ENCODE measurements at places on chromosomes 3 and 15.

DNA sequence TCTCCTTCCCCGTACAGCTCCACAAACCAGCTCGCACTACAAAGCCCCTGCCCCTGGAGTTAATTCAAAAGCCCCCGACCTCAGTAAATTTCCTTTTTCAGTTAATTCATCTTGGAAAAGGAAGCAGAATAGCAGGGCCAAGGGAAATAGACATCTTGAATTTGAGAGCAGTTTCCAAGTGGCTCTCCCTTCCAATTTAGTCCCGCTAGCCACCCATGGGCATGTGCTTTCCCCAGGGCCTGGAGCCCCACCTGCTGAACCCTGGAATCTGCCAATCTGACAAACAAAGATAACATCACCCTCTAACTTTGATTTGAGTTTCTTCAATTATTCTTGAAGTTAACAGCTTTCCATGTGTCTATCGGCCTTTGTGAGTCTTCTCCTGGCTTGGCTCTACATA lies 31.7 kb downstream of the PRR20G start:
- DNase-seq, result no peak

GRCh38 chr3:112413722-112414121 lies 80.8 kb downstream of the CD200 start:
- no peak for DNase-seq

- no peak for DNase-seq
Measured at GRCh38 chr15:54962637-54963036, 234.1 kb downstream of the RSL24D1 start.

- no peak for DNase-seq
Measured at GRCh38 chr3:183898028-183898431, 13.3 kb upstream of the PARL start.

DNA sequence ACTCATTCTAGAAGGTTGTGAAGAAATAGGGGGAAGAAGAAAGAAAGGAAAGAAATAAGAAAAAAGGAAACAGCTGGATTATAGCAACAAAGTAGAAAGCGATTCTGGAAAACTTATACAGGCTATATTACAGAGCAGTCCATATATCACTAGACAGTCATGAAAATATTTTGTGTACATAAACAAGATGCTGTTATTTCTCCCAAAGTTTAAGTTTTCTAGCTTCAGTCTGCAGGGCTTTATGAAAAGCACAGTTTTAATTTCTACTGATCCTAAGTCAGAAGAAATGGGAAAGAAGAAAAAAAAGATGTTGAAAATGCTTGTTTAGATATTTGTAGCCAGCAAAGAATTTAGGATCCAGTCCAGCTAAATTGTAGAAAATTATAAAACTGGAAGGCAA lies 321.4 kb upstream of the NDN start:
- no peak for DNase-seq

DNA sequence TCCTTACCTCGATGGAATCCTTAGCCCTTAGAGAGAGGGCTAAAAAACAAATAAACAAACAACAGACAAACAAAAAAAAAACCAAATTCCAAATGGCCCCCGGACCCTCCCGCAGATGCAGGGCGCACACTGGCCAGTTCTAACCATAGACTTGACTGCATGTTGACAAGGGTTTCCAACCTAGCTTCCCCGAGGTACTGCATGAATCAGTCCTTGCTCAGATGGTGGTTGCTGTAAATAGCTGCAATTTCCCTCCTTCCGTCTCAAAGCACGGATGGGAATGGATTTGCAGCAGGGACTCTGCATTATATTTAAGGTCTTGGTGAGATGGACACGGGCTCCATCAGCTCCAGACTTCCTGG lies 162.8 kb downstream of the CD47 start:
- no peak for DNase-seq

DNA sequence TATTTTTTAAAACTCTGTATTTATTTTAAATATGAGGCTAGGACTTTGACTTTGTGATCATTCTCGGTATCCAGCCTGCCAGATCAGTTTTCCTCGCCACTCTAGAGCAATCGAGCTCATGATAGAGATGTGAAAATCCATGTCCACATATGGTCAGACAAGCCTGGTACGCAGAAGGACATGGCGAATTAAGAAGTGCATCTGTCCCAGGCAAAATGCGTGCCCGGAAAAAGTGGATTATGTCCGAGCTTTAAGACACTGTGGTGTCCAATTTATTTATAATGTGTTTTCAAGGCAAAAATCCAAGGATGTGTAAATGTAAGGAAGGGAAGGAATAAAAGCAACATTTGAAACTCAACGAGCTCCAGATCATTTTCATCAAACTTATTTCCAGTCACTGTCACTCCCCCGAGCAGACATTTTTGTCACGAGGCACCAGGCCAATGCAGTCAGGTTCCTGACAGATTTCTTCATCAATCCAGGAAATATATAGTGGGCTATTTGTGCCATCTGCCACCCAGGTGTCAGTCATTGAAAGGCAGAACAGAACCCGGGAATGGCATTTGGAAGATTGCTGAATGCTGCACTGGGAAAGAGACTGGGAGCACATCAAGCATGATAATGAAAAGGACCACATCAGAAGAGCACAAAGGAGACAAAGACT lies 825.7 kb downstream of the SQOR start:
- no peak for DNase-seq

- no peak for DNase-seq
Measured at GRCh38 chr3:64440498-64440897, 215.2 kb upstream of the PRICKLE2 start.

DNA sequence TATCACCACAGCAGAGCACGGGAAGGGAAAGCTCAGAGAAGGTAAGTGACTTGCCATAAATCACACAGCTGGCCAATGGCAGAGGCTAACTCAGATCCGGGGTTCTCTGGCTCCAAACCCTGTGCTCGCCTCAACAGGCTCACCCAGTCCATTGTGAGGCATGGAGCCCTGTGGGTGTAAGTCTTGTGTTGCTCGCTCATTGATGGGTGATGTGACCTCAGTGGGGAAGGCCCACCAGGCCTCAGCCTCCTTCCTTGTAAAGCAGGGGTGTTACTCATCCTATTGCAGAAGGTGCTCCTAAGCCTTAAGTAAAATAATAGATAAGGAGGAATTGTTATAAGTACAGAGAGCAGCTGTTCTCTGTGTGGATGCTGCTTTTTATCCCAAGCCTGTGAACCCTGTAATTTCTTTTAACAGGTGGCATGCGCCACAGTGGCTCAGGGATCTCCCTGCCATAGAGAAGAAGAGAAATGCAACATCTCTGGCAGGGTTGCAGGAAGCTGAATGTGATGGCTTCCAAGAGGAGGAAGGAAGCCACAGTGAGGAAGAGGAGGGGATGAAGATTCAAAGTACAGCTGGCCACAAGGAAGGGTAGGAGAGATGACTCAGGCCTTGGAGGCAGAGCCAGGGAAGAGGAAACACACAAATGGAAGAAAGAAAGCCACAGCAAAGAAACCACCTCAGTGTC lies 30.9 kb upstream of the SPSB4 start:
- DNase-seq, result no peak

DNA sequence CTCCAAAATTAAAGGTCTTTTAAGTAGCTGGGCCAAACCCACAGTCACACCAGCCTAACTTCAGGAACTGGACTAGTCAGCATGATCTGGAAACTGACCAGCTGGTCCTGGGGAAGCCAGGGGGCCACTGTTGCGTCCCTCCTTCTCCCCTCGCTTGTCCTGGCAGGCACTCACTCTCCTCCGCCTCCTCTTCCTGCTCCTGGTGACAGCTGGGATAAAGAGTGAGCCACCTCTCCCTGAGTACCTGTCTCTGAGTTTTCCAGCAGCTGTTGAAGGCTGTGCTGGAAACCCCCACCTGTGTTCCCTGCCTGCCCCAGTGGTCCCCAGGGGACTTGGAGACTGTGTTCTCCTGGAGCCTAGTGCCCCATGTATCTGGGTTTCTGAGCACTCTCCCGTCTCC lies 56.0 kb downstream of the FGD5 start:
- no peak for DNase-seq
